Activated CD4-positive, alpha-beta T cell treated with anti-CD3 and anti-CD28 coated beads, Interleukin-2, amount 50 U/mL, for 4 hours (primary cell): ENCODE measurements at places on chromosomes 4 and X.

DNA sequence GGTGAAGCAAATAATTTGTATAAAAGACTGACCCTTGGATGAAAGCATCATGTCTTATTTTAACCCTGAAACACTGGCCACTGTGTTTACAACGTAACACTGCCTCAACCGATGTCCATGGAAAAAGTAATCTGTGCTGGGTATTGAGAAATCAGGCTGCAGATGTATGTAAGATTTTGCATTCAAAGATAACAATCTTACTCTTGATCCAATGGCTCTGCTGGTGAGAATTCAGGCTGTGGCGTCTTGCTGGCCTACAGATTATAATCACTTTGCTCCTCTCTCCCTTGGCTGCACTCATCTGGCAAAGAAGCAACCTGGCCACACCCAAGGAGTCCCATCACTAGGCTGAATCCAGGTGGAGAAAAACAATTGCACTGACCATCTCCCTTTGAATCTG lies 7.5 kb downstream of the ADGRA3 start:
- DNase-seq: no peak

- DNase-seq: no peak
Observed at GRCh38 chrX:117532339-117532738, 584.3 kb downstream of the KLHL13 start.

DNA sequence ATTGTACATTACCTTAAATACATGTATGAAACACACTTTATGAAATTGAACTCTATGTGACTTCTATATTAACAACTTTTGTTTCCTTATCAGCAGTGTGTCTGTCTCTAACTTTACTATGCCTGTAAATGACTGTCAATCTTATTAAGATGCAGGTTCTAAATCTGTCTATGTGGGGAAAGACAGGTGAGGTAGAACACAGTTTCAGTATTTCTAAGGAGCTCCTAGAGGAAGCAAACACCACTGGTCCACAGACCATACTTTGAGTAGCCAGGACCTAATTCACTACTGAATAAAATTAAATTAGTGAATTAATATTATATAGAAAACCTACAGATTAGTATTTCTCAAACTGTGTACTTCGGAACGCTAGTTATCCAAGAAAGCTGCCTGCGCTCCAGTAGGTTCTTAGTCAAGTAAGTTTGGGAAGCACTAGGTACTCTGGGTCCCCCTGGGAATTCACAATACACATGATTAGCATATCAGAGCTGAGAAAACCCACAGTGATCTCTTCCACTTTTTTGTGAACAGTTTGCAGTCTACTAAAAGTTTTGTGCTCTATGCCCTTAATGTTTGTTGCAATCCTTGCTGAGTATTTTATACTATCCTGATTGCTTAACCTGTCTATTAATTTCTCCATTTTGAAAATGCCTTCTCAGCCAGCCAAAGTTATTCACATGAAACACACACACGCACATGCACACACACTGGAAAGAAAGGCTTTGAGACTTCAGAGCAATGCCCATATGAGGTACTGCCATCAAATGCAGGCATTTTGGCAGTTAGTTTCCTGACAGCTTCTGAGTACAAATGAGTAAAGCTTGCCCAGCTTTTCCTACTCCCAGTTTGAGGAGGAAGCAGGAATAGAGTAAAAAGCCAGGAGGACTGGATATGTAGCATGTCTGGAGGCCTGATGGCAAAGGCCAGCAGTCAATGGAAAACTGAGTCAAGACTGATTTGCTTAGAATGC lies 133.6 kb upstream of the CPEB2 start:
- DNase-seq: no peak

GRCh38 chr4:129138810-129139496 lies 43.0 kb downstream of the C4orf33 start:
- no peak for DNase-seq

GRCh38 chr4:85200106-85200505 lies 233.6 kb upstream of the WDFY3 start:
- DNase-seq: no peak

DNA sequence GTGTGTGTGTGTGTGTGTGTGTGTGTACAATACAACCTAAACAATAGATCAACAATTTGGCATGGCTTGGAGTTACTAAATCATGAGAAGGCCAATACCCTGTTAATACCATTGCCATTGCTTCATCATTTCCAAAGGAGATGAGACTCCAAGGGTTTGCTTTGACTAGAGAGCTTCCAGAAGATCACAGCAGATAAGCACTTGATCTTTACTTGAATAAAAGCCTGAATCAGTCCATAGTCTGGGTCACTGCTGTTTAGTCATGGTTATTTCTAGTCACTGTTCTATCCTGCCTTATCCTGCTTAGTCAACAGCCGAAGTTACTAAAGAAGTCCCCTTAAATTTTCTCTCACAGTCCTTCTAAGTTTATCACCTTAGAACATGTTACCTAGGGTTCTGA lies 58.2 kb downstream of the RAB40AL start:
- DNase-seq: no peak

DNA sequence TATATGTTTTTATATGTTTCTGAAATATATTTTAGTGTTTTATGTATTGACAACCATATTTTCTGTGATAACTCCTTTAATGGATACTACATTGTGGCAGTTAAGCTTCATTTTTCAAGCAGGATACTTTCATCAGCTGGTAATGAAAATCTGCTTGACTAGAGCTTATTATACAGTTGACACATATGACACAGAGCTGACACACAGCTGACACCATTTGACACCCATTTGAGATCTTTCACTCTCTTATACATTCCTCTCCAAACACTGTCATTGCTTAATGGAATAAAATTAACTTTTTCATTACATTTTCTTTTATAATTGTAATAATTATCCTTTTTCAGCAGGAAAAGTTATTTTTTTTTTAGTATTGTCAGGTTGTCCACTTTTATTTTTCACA lies 561.1 kb upstream of the NDST4 start:
- no peak for DNase-seq

DNA sequence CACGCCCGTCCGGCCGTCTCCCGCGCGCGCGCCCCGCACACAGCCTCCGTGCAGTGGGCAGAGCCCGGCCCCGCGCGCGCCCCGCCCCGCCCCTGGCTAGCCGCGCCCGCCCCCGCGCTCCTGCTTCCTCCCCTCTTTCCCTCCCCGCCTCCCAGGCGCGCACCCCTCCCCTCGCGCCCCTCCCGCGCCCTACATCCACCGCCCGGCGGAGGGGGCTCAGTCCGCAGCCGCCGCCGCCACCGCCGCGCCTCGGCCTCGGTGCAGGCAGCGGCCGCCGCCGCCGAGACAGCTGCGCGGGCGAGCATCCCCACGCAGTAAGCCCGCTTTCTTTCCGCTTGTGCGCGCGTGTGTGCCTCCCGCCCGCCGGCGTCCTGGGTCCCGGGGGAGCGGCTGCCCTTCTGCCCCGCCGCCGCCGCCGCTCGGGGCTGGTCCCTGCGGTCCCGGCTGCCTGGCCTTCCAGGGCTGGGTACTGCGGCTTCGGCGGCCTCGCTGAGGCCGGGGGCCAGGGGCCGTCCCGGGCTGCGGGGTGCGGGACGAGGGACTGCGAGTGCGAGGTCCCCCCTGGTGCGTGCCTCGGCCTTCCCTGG lies at the start of gene FHL1:
Gene FHL1, plus strand, starts transcription at position 219 of the 587 bp plus-strand sequence.
- DNase-seq: peak; percentile 36

DNA sequence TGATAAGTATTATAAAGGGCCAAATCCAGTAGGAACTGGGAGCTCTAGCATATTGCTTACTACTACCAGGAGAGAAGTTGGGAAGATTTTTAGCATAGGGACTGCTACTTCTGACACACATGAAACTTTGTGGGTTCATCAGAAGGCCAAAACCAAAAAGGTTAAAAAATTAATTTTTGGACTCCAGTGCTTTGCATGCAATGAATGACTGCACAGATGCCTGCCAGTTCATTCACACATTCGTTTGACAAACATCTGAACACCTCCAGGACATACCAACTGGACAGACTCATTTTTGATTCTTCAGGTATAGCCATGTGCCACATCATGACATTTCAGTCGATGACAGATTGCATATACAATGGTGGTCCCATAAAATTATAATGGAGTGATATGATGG lies 79.8 kb downstream of the MID1IP1 start:
- DNase-seq: no peak

GRCh38 chrX:136572030-136572429 lies 40.0 kb downstream of the VGLL1 start:
- DNase-seq: no peak

- no peak for DNase-seq
Observed at GRCh38 chr4:25154594-25155265, 5.5 kb downstream of the SEPSECS start.

- no peak for DNase-seq
Observed at GRCh38 chrX:6291444-6291843, 62.8 kb upstream of the NLGN4X start.

DNA sequence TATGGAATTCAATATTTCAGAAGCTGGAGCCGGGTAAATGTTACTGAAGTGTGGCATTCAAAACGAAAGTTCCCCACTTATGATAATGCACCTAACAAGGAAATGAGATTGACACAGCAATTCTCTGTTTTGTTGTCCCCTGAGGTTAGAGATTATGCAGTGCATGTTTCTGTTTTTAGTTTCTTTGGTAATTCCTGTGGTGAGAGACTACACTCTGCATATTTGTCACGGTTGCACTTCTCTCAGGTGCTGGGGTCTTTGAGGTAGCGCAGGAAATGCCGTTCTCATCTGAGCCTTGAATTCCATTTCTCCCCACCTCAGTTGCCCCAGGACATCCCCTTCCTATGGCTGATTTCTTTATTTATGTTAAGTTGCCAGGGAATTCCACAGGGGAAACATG lies 15.3 kb upstream of the BEND4 start:
- DNase-seq: no peak

- no peak for DNase-seq
Observed at GRCh38 chr4:76952656-76953582, 3.4 kb downstream of the SEPTIN11 start.
